ENCODE measurements at places on chromosomes 6 and 20.

- no peak for DNase-seq
Observed at GRCh38 chr6:155419161-155419560, 36.5 kb downstream of the NOX3 start.

DNA sequence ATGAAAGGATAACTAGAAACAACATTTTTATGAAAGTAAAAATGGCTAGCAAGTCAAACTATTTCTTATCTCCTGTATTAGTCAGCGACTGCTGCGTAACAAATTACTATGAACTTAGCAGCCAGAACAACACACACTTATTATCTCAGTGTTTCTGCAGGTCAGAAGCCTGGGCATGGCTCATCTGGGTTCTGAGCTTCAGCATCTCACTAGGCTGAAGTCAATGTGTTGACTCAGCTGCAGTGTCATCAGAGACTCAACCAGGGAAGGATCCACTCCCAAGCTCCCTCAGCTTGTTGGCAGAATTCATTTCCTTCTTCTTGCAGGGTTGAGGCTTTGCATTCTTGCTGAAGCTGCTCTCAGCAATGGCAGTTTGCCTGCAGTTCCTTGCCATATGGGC lies 33.2 kb upstream of the IGF2R start:
- DNase-seq, result no peak

- no peak for DNase-seq
Observed at GRCh38 chr6:112413780-112414179, 66.7 kb downstream of the RFPL4B start.

GRCh38 chr6:75579951-75580350 lies 21.7 kb upstream of the SENP6 start:
- DNase-seq, result no peak

GRCh38 chr6:34051331-34051919 lies 94.5 kb downstream of the GRM4 start:
- no peak for DNase-seq

DNA sequence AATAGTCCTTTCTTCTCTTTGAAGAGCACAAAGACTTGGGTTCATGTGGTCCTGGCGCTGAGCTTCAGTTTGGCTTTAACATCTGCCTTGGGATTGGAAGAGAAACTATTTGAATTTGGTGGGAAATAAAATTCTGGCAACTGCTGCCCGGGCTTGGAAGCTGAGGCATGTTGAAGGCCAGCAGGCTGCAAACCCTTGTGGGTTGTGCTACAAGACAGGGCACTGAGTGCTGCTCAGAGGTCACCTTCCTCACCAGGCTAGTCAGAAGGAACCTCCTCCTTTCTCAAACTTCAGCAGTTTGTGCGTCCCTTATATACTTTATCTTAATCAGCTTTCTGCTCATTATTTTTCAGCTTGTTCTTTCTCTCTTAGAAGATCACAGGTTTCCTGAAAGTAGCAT lies 238.4 kb upstream of the TBX18 start:
- DNase-seq, result no peak

GRCh38 chr6:113856625-113857555 lies at the start of gene MARCKS:
Gene MARCKS (plus strand): TSS chr6:113857345. CDS start chr6:113857746, 401 bp downstream.
- DNase-seq, result peak; percentile 83

DNA sequence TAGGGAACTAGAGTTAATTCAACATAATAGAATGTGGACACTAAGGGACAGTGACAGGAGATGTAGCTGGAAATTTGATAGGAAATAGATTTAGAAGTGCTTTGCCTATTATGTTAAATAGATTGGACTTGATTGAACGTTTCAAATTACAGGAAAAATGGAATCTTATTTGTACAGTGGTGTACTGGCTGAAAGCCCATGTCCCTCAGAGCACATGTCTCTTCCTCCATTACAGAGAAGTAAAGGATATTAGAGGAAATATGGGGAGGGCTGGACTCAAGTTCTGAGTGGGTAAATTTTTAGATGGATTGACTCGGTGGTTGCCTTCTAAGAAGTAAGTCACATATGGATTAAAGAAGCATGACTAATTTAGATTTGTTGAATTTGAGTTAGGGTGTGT lies 11.4 kb downstream of the PKIB start:
- DNase-seq, result no peak
